ENCODE measurements at places on chromosomes 4 and X. TPM values are rescaled to one million over a fixed set of nuclear protein-coding genes. Genes with fewer than 3 reads are reported as not detected.

MXD4 gene
- 27.1 TPM for total RNA-seq

PRDM8 gene
- not detected for total RNA-seq

XAGE1A gene
- not detected for total RNA-seq

CHST7 gene
- 4.2 TPM for total RNA-seq

KDR gene
- 1.8 TPM for total RNA-seq

DMRTC1B gene
- not detected for total RNA-seq

NAT8L gene
- total RNA-seq: 6.4 TPM

CXorf65 gene
- total RNA-seq: not detected

MED28 gene
- 94.5 TPM for total RNA-seq

BEX3 gene
- 728 TPM for total RNA-seq

RS1 gene
- not detected for total RNA-seq

CFP gene
- total RNA-seq: 3.2 TPM

HHIP gene
- 3.2 TPM for total RNA-seq
